ENCODE measurements at places on chromosomes 1 and 21. TPM values are rescaled to one million over a fixed set of nuclear protein-coding genes. Genes with fewer than 3 reads are reported as not detected.
A peak's percentile ranks its signal among the peaks of the same experiment; 100 is the strongest.

GRCh38 chr1:172973424-172973823 lies 77.3 kb downstream of the TNFSF18 start:
- H3K27ac ChIP-seq: no peak overlapping the region
- no peaks in the 10 kb centered on the region for H3K36me3 ChIP-seq
- no peaks in the 10 kb centered on the region for H3K27me3 ChIP-seq

Gene PCP4
- 1.7 TPM for total RNA-seq

GRCh38 chr1:56658254-56658653 lies 13.1 kb downstream of the PRKAA2 start:
- DNase-seq: no peak
- H3K27me3 ChIP-seq: no peaks in the 10 kb centered on the region
- H3K36me3 ChIP-seq: no peaks in the 10 kb centered on the region

DNA sequence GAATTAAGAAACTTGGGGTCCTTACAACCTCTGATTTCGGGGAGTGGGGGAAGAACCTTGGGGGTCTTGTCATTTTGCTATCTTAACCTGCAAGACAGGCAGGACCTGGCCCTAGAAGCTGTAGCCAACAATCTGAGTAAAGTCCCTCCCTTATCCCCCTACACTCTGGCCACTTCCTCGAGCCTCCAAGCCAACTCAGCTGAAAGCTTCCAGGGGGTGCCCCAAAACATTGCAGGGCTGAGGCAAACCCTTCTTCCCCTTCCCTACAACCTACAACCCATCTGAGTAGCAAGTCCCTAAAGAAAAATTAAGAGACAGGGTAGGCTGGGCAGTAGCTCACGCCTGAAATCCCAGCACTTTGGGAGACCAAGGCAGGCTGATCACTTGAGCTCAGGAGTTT lies 5.0 kb downstream of the CERS2 start:
- peaks cover 46% of the 10 kb centered on the region for H3K36me3 ChIP-seq
- peaks cover 37% of the 10 kb centered on the region for H3K4me1 ChIP-seq
- H3K27ac ChIP-seq: no peak overlapping the region
- DNase-seq: no peak
- no peaks in the 10 kb centered on the region for H3K27me3 ChIP-seq
- no peak overlapping the region for H3K4me3 ChIP-seq

- no peaks in the 10 kb centered on the region for H3K4me1 ChIP-seq
- H3K27me3 ChIP-seq: no peaks in the 10 kb centered on the region
- DNase-seq: no peak
- H3K27ac ChIP-seq: no peak overlapping the region
Measured at GRCh38 chr1:240413732-240414131, 198.2 kb downstream of the GREM2 start.

- peaks cover 58% of the 10 kb centered on the region for H3K27me3 ChIP-seq
- H3K36me3 ChIP-seq: no peaks in the 10 kb centered on the region
- H3K4me1 ChIP-seq: no peaks in the 10 kb centered on the region
- H3K4me3 ChIP-seq: no peak overlapping the region
- no peak overlapping the region for H3K27ac ChIP-seq
Measured at GRCh38 chr1:29900104-29900679, 663.9 kb downstream of the PTPRU start.

DNA sequence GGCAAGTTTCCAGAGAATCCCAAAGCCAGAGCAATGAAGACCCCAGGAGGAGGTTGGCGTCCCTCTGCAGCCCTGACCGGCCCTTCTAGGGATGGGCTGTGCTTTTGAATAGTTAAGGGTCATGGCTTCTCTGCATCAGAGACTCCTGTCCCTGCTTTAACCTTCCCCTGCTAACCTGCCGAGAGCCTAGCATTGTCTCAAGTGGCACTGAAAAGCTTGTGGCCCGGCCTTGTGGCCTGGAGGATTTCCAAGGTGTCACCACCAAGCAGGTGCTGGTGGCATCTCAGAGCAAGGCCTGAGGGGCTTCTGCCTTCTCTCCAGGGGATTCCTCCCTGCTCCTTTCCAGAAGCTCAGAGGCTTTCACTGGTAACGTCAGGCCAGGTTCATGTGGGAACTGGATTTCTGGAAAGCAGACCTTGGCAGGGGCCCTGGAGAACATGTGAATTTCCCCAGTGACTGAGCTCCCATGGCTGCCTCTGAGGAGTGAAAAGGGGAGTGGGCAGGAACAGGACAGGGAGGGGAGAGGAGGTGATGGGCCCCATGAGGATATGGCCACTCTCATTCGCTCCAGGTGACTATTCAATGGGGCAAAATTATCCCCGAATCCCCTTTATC lies 409.9 kb downstream of the PTPRU start:
- no peak for DNase-seq
- H3K27ac ChIP-seq: no peak overlapping the region
- no peaks in the 10 kb centered on the region for H3K36me3 ChIP-seq
- H3K4me1 ChIP-seq: no peaks in the 10 kb centered on the region

Gene KANK4
- total RNA-seq: 1.3 TPM

Gene ATAD3C
- total RNA-seq: 2.0 TPM

- no peak for DNase-seq
- peaks cover 27% of the 10 kb centered on the region for H3K27me3 ChIP-seq
- no peaks in the 10 kb centered on the region for H3K36me3 ChIP-seq
- no peaks in the 10 kb centered on the region for H3K4me1 ChIP-seq
Measured at GRCh38 chr1:12769976-12770505, 3.5 kb upstream of the PRAMEF12 start.

DNA sequence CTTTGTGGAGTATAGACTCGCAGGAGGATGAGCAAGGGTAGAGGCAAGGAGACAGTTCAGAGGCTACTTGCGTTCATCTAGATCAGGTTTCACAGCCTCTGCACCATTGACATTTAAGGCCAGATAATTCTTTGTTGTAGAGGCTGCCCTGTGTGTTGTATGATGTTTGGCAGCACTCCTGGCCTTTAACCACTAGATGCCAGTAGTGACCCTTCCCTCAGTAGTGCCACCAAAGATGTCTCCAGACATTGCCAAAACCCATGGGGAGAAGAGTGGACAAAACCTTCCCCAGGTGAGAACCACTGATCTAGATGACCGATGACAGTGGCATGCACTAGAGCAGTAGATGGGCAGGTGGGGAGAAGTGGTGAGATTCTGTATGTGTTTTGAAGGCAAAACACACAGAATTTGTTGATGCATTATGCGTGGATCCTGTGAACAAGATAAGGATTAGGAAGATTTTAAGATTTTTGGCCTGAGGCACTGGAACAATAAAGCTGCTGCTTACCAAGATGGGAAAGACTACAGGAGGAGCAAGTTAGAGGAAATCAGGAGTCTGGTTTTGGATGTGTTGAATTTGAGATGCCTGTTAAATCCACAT lies 9.9 kb upstream of the COG2 start:
- no peaks in the 10 kb centered on the region for H3K36me3 ChIP-seq
- no peaks in the 10 kb centered on the region for H3K4me1 ChIP-seq
- H3K4me3 ChIP-seq: no peak overlapping the region
- peaks cover 15% of the 10 kb centered on the region for H3K27me3 ChIP-seq

GRCh38 chr1:22781483-22781882 lies 70.8 kb downstream of the EPHB2 start:
- no peak overlapping the region for H3K4me3 ChIP-seq
- no peaks in the 10 kb centered on the region for H3K36me3 ChIP-seq
- no peaks in the 10 kb centered on the region for H3K27me3 ChIP-seq
- DNase-seq: no peak
- peaks cover 9% of the 10 kb centered on the region for H3K4me1 ChIP-seq
- H3K27ac ChIP-seq: no peak overlapping the region

Gene DMBX1
- 0.55 TPM for total RNA-seq

DNA sequence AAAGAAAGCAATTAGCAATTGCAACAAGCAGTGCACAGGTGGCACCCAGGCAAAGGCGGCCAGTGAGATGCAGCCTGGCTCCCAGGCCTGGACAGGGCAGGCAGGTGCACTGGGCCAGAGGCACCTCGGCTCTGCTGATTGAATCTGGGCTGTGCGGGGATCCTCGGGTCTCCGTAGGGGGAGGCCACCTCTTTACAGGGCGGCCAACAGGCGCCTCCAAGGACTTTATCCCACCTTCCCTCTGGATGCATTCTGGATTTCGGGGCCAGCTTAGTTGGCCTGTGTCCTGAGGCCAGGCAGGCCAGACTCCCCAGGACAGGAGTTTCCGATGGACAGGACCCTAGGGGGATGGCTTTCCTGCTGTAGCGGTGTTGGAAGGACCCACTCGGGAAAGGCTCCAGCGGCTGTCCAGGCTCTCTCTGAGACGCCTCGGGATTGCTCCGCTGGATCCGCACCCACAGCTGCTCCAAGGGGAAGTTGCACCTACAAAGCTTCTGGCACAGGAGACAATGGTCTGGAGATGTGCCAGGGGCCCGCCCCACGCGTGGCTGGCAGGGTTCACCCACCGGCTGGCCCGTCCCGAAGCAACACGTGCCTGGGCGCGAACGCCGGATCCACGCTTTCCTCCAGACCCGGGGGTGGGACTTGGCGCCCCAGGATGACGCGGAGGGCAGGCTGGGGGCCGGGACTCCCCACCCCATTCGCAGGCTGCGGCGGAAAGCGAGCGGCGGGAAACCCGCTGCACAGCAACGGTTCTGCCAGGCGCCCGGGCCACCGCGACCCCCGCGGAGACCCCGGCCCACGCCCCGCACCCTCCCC lies 810 bp downstream of the SLC19A1 start:
- H3K4me3 ChIP-seq: peak overlapping the region; percentile 77
- H3K27me3 ChIP-seq: no peaks in the 10 kb centered on the region
- H3K4me1 ChIP-seq: peaks cover 23% of the 10 kb centered on the region

Gene CD53
- 10.3 TPM for total RNA-seq

GRCh38 chr1:59819566-59820438 lies 5.1 kb downstream of the HOOK1 start:
- peaks cover 7% of the 10 kb centered on the region for H3K27me3 ChIP-seq
- peaks cover 19% of the 10 kb centered on the region for H3K4me1 ChIP-seq
- no peaks in the 10 kb centered on the region for H3K36me3 ChIP-seq
- H3K27ac ChIP-seq: no peak overlapping the region
- DNase-seq: no peak

Data from suprapubic skin (tissue), 4 donors.